ENCODE measurements at places on chromosomes 4 and X.

- no peak for DNase-seq
Measured at GRCh38 chrX:111182997-111183396, 87.0 kb downstream of the PAK3 start.

DNA sequence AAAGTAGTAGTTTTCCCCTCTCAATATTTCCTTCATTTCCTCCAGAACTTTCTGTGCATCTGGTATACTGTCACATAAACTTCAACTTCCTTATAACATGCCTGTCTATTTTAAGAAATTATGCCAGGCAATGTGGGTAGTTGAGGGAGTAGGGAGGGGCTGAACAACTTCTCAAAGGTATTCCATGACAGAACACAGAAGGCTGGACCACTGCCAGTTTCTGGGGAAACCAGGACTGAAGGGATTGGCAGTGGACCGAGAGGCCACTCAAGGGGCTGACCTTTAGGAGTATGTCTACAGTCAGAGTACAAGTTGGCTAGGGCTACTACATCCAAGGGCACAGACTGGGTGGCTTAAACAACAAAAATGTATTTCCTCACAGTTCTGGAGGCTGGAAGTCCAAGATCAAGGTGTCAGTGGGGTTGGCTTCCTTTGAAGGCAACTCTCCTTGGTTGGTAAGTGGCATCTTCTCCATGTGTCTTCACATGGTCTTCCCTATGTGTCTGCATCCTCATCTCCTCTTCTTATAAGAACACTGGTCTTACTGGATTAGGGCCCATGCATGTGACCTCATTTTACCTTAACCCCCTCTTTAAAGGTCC lies 6.9 kb downstream of the SH3RF1 start:
- DNase-seq, result no peak

- no peak for DNase-seq
Measured at GRCh38 chr4:140298001-140298400, 75.4 kb upstream of the SCOC start.

- no peak for DNase-seq
Measured at GRCh38 chr4:139801895-139802294, 136.3 kb downstream of the MGST2 start.

GRCh38 chr4:35342833-35343232 lies 901.5 kb downstream of the ARAP2 start:
- no peak for DNase-seq

GRCh38 chrX:15448010-15448639 lies 45.0 kb downstream of the PIR start:
- peak; percentile 14 for DNase-seq

DNA sequence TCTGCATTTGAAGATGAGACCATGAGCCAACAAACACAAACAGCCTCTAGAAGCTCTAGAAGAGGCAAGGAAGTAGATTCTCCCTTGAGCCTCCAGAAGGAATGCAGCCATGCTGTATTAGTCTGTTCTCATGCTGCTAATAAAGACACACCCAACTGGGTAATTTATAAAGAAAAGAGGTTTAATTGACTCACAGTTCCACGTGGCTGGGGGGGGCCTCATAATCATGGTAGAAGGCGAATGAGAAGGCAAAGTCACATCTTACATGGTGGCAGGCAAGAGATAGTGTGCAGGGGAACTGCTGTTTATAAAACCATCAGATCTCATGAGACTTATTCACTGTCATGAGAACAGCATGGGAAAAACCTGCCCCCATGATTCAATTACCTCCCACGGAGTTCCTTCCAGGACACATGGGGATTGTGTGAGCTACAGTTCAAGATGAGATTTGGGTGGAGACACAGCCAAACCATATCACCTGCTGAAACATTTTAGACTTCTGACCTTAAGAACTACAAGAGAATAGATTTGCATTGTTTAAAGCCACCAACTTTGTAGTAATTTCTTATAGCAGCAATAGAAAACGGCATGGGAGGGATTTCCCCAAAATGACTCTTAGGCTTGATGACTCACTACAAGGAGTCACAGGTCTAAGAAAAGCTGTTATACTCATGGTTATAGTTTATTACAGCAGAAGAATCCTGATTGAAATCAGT lies 284.4 kb upstream of the SFRP2 start:
- DNase-seq, result no peak

- DNase-seq, result no peak
Measured at GRCh38 chrX:41265615-41266014, 68.3 kb upstream of the DDX3X start.

GRCh38 chr4:72286910-72287309 lies 255.1 kb downstream of the NPFFR2 start:
- no peak for DNase-seq

GRCh38 chr4:38409852-38410251 lies 254.1 kb upstream of the KLF3 start:
- DNase-seq, result no peak

GRCh38 chr4:14967982-14968381 lies 34.3 kb upstream of the CPEB2 start:
- DNase-seq, result no peak

DNA sequence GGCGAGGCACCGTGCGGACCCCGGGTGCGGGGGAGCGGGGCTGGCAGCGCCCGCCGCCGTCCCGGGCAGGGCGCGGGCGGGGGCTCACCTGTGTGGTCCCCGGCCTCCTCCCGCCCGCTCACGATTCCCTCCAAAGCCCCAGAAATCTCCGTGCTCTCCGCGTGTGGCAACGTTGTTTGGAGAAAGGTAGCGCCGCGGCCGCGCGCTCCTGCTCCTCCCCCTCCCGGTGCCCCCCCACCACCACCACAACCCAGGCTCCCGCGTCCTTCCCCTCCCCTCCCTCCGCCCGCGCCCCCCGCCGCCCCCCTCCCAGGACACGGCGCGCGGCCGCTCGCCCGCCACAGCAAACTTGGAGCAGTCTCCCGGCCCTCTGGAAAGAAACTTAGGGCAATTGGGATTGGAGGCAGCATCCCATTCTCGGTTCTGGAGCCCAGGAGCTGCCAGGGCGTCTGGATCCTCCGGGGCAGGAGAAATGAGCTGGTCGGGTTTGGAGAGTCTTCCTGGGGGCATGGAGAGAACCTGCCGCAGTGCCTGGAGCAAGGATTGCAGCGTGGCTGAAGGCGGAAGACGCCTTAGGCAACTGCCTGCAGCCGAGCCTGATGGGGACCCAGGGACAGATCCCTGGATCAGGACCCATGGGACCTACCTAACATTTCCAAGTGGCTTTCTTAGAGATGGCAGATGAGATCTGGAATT lies 855 bp downstream of the KLF3 start:
- DNase-seq, result peak; percentile 68

DNA sequence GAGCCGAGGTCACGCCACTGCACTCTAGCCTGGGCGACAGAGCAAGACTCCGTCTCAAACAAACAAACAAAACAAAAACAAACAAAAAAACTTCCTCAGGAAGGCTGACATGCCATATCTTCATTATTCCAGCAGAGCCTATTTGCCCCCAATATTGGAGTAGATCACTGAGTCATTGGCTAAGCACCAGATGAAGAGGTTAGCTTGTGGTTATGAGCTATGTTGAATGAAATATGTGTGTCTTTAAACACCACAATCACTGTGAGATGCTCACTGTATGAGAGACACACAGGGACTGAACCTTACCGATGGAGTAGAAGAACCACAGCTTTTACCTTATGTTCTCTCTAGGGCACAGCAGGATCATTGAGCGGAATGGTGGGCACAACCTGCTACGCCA lies 122.1 kb upstream of the EOLA2 start:
- DNase-seq, result no peak

GRCh38 chrX:48956728-48957414 lies 536 bp downstream of the OTUD5 start:
- no peak for DNase-seq

GRCh38 chr4:158870282-158870625 lies 101.4 kb downstream of the FNIP2 start:
- DNase-seq, result no peak

DNA sequence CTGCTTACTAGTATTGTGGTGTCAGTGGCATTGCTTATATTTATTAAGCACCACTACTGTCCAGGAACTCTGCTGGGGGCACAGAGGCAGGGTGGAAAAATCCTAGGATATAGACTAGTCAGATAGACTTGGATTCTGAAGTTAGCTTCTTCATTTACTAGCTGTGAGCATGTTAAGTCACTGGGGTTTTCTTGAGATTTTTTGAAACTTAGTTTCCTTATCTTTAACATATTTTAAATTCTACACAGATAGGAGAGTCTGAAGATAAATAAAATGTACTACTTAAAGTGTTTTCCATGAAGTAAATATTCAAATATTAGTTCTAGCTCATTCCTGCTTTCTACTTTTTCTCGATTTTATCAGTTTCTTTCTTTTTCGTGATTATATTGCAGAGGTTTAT lies 196.9 kb upstream of the GRID2 start:
- DNase-seq, result no peak

DNA sequence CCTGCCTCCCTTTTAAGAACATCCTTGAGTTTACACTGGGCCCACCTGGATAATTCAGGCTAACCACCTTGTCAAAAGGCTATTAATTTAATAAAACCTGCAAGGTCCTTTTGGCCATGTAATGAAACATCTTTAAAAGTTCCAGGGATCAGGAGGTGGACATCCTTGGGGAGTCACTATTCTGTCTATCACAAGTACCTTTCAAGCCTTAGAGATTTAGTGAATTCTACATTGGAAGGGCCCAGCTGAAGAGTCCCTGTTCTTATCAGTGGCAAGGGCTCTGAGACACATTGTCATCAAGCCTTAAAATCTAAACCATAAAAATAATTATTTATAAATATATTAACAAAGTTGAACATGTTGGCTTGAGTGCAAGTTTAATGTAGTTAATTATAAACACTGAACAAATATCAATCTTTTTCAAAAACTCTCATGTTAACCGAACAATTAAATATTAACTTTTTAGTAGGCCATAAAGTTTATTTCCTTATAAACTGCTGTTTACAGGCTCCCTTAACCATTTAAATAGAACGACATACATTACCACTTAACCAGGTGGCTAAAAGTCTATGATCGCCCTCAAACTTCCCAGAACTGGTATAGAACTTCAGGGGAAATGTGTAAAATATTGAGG lies 104.4 kb upstream of the CBR4 start:
- no peak for DNase-seq

DNA sequence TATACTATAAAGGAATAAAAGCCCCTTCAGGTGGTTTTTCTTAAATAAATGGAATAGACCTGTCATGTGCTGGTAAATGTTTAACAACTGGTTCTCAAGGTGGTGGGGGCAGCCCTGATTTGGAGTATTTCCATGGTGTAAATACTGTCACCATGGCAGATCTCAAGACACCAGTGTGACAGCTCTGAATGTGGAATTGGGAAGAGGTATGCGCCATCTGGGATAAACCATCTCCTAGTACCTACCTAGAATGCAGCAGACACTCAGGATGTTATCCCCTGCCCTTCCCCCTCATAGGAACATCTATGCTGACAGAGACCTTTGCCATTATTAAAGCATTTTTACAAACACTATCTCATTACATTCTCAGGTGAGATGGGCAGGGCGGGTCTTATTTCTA lies 26.4 kb upstream of the TMSB4X start:
- DNase-seq, result no peak

DNA sequence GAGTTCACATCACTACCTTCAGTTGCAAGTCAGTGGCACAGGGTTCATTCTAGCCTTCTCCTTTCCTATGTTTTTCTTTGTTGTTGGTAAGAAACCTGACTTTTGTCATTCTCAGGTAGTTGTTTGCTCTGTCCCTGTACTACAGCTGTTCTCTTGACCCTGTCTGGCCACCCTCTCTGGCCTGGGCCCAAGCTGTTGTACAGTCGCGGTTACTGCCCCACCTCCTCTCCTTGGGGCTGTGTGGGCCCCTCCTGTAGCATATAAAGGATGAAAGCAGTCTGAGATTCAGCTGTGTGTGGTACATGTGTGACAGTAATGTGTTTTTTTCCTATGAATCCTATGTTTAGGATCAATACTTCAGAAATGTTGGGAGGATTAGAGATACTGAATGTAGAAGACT lies 12.5 kb downstream of the MOB1B start:
- DNase-seq, result no peak

DNA sequence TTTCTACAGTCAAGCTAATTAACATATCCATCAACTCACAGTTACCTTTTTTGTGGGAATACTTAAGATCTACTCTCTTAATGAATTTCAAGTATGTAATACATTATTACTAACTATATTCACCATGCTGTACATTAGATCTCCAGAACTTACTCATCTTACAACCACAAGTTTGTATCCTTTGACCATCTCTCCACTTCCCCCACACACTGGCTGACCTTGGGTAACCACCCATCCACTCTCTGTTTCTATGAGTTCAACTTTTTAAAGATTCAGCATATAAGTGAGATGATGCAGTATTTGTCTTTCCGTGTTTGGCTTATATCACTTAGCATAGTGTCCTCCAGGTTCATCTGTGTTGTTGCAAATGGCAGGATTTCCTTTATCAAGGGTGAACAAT lies 30.5 kb upstream of the MAGED1 start:
- no peak for DNase-seq

GRCh38 chr4:121408-122084 lies 2.8 kb upstream of the ZNF718 start:
- DNase-seq, result no peak

DNA sequence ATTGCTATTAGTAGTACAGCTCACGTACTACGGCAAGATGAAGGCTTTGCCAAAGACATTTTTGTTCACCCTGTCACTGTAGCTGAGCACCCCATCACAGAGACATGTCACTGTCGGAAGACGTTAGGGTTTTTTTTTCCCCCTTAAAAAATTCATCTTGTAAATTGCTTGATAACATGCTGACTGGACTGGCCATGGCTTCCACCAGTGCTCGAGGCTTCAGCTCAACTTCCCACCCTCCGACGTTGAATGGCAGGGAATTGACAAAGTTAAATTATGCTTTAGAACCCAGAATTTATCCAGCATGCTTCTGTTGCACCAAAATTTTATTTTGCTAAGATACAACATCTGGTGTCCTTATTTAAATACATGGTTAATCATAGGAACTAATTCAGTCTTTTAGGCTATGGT lies 707 bp upstream of the OTUD4 start:
- no peak for DNase-seq

GRCh38 chr4:66606908-66607307 lies 936.6 kb upstream of the EPHA5 start:
- DNase-seq, result no peak

GRCh38 chrX:100939333-100939732 lies 10.6 kb upstream of the XKRX start:
- no peak for DNase-seq

DNA sequence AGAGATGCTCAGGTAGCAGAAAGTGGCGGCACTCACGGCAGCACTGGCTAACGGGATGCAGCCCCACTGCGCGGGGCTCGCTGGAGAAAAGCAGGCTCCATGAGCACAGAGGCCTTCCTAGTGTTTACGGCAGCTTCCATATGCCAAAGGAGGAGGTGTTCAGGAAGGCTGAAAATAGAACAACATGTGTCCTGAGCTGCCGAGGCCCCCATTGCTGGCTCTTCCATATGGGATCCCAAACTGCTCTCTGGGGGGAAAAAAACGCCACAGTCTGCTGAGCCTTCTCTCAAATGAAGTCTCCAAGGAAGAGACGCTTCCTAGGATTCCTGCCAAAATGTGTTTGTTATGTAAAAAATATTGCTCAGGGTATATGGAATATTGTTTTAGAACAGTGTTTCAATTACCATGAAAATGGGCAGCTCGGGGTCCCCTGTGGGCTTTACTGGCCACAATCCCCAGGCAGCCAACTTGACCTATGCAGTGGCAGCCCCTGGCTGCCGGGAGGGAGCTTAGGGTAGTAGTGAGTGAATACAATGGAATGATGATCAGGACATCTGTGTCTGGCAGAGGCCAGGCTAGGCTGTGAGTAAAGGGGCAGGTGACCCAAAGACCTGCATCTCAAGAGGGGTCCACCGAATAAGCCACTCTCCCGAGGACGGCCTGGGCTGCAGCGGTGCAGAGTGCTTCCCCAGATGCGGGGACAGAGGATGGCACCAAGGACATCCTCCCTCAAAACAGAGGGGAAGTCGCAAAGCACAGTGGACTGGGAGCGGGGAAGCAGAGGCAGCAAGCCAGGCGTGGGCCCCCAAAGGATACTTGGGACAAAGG lies 170.1 kb downstream of the AFAP1 start:
- no peak for DNase-seq

All from SW480 (cell line).